Naive thymus-derived CD4-positive, alpha-beta T cell (primary cell): ENCODE measurements at places on chromosomes 7 and 10. TPM values are rescaled to one million over a fixed set of nuclear protein-coding genes. Genes with fewer than 3 reads are reported as not detected.

CH25H gene
- total RNA-seq: 0.34 TPM

PDZD7 gene
- total RNA-seq: 2.8 TPM

POLR1F gene
- total RNA-seq: 11.8 TPM

PLCE1 gene
- not detected for total RNA-seq

METTL27 gene
- 7.4 TPM for total RNA-seq

CPN1 gene
- total RNA-seq: not detected

ZNF239 gene
- 1.5 and 2.3 TPM in 2 replicates for total RNA-seq
